ENCODE measurements at places on chromosomes 2 and 18. TPM values are rescaled to one million over a fixed set of nuclear protein-coding genes. Genes with fewer than 3 reads are reported as not detected.

Gene UGT1A6
- total RNA-seq: not detected

Gene LRATD1
- 1.3 TPM for total RNA-seq

Gene IL36A
- not detected for total RNA-seq

DNA sequence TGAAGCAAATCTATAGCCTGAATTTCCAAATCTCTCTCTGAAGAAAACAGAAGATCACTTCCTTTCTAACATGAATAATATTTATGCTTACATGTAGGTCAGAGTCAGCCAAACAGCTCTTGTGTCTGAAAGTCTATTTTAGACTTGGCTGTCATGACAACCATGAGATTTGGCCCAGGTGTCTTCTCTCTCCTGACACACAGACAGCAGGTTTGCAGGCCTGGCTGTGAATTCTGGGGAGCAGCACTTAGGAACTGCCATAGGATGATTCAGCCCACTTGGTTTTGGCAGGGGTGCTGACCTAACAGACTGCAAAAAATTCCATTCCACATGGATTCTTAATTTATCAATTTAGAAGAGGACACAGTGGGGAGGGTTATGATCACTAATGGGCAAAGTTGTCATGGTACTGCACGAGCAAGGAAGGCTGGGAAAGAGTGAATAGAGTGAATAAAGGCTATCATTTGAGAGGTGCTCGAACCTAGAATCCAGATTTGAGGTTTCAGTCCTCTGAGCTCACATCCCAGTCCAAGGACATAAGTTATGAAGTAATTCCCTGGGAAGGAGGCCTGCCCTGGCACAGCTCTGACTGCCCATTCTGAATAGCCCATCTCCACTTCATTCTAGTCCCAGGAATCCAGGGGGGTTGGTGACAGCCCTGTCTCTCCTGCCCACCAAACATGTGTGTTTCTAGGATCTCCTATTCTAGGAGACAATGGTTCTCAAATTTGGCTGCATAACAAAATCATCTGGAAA, 453.9 kb upstream of the TRIB2 start:
- no peak for DNase-seq

- no peak for DNase-seq
Observed at GRCh38 chr2:26530240-26530540, 52.3 kb upstream of the OTOF start.

DNA sequence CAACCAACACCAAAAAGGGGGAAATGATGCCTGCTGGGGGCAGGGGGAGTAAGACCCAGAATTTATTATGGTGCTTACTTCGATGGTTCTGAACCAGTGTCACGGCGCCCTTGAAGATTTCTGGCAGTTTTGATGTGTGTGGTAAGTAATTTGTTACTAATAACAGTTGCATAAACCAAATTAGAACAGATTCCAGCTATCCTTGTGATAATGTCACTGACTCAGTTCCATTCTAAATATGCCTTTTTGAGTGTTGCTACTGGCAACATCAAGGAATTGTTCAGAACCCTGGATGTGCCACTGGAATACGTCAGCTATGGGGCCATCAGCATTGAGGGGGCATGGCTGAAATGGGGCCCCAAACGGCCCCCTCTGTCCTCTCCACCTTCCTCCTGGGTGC, 11.6 kb downstream of the SAG start:
- no peak for DNase-seq

Gene ASB18
- not detected for total RNA-seq

Gene NDUFV2
- 220 TPM for total RNA-seq

DNA sequence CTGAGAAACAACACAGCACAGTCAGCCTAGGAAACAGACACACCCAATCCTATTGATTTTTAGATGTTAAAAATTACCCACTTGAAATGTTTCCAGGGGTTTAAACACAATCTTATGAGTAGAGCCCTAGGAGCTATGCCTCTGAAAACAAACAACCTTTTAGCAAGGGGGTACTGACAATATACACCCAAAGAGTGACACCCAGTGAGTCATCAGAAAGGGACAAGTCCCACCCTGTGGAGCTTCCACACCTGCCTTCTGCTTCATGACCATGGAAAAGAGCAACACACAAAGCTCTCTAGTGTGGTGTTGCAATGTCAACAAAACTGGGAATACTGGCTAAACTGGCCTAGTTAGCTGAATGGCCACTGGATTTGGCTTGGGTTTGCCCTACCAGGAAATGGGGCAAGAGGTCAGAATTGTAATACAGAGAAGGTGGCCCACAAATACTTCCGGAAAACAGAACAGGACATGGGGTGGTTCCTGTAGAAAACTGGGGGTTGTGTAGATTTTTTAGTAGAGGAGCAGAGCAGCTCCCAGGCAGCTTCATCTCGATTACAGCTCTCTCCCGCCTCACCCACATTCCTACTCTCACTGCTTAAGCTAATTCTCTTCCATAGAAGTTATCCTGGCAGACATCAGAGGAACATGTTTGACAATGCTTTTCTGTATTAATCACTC, 98.2 kb downstream of the GAREM1 start:
- no peak for DNase-seq

DNA sequence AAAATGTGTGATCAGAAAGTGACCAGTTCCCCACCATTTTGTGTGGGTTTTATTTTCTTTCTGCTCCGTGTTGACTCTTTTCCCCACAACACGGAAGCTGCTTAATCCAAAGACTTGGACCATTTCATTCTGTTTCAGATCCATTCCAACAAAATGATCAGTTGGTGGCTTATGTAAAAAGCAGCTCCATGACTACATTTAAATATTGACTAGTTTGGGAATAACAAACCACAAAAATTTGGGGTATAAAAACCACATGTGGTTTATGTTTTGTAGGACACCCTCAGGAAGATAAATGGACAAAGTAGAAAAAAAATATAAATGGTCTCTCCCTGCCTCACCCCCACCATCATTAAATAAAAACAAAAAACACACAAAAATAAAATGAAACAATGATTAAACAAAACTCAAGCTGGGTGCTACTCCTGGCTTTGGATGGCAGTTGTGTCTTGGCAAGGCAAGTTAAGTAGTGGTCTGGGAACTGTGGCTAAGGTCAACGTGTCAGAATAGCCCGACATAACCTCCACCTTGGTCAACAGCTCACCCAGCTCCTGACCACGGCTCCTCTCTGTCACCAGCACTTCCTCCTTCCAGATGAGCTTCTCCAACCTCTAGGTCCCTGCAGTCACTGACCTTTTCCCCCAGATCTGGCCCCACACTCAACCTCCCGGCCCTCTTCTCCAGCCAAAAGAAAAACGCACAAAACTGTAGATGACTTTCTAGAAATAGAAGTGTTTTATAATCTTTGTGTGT, 12.8 kb upstream of the WIPF1 start:
- no peak for DNase-seq

- no peak for DNase-seq
Observed at GRCh38 chr2:217706095-217706494, 296.7 kb downstream of the TNS1 start.

Gene ARHGAP15
- not detected for total RNA-seq

DNA sequence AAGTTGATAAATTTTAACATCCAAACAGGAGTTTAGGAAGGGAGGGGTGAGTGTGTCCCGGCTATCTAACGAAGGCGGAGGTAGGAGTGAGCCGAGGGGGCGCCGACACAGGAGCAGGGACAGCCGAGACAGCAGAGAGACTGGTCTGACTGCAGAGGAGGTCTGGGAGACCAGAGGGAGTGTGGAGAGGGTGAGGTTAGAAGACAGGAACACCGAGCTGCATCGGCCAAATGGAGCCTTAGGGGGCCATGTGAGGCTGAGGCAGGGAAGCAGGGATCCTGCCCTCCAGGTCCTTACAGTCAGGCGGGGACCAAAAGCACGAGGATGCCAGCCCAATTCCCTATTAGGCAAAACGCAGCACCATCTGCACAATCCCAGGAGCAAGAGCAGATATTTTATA, 67.0 kb downstream of the SFXN5 start:
- no peak for DNase-seq

Gene ATG16L1
- total RNA-seq: 64.8 TPM

Gene ZSWIM2
- not detected for total RNA-seq

Gene SIX3
- 1.7 TPM for total RNA-seq

DNA sequence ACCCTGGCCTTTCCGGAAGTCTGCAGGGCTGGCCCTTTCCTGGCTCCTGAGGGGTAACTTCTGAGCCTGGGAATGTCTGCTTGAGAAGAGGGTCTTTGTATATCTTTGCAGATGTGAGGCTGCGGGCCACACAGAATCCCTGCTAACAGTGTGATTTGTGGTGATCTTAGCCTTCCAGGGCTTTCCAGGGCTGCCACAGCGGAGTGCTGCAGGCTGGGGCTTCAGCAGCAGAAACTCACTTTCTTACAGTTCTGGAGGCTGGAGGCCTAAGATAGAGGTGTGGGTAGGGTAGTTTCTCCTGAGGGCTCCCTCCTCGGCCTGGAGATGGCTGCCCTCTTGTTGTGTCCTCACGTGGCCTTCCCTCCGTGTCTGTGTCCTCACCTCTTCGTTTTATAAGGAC, 294.7 kb upstream of the HS6ST1 start:
- DNase-seq: no peak

DNA sequence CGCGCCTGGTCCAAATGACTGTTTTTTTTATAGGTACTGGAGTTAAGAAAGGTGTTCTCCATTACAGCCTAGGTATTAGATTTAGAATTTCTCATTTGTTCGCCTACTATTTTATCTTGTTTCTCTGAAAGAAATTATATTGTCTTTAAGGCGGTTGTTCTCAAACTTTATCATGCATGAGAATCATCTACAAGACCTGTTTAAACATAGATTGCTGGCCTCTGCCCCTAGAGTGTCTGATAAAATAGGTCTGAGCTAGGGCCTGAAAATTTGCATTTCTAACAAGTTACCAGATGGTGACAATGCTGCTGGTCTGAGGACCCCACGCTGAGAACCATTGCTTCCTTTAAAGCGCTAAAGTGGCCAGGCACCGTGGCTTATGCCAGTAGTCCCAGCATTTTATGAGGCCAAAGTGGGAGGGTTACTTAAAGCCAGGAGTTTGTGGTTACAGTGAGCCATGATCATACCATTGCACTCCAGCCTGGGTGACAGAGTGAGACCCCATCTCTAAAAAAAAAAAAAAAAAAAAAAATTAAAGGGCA, 34.0 kb upstream of the RNF138 start:
- peak; percentile 20 for DNase-seq

Gene DSG1
- not detected for total RNA-seq

DNA sequence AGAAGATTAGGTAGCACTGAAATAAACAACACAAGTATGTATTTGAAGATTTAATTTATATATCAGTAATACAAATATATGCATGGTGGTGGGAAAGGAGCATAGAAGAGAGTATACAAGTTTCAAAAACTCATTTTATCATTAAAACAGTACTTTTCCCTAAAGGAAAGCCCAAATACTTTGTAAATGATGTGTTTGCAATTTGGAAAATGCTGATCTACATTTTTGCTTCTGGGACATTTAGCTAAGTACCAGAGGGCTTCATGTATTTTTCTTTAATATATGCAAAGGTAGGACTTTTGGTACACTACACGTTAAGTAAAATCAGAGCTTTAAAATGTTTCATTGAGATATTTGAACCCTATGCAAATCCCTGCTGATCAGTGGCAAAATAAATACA, 1624.2 kb downstream of the SUCLG1 start:
- DNase-seq: no peak

Gene OTOS
- total RNA-seq: not detected

Gene VWC2L
- total RNA-seq: not detected

- DNase-seq: no peak
Observed at GRCh38 chr2:134155134-134155533, 98.7 kb upstream of the MGAT5 start.

- DNase-seq: no peak
Observed at GRCh38 chr2:225456619-225457260, 57.2 kb downstream of the NYAP2 start.

Gene PFN4
- not detected for total RNA-seq

GRCh38 chr2:106311041-106311370, 116.9 kb upstream of the UXS1 start:
- no peak for DNase-seq

Gene LPIN2
- 11.8 TPM for total RNA-seq

Gene FEV
- not detected for total RNA-seq

Gene COLEC11
- 0.07 TPM for total RNA-seq

Gene KLHL30
- 0.04 TPM for total RNA-seq

DNA sequence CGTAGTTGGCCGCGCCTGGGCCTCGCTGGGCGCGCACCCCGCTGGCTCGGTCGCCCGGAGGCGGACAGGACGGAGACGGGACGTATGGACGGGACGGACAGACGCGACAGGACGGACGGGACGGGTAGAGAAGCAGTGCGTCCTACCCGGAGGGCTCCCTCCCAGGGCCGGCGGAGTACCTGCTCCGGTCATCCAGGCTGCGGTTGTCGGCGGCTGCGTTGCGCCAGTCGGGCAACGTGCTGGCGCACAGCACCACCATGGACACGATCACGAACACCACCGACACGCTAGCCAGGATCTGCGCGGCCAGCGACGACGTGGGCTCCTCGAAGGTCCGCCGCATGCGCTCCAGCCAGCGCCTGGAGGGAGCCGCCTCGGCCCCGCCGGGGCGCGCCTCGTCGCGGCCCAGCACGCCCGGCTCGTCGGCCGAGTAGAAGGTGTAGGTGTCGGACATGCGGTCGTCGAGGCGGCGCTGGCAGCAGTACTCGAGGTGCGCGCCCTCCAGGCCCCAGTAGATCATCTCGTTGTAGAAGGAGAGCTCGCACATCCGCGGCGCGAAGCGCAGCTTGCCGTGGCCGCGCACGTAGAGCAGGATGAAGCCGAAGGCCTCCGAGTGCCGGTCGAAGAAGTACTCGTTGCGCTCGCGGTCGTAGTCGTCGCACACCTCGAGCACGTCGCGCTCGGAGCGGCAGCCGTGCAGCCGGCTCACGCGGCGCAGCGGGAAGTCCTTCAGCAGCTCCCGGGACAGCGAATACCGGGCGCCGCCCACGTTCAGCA, 903 bp downstream of the KCNG3 start:
- peak; percentile 78 for DNase-seq

DNA sequence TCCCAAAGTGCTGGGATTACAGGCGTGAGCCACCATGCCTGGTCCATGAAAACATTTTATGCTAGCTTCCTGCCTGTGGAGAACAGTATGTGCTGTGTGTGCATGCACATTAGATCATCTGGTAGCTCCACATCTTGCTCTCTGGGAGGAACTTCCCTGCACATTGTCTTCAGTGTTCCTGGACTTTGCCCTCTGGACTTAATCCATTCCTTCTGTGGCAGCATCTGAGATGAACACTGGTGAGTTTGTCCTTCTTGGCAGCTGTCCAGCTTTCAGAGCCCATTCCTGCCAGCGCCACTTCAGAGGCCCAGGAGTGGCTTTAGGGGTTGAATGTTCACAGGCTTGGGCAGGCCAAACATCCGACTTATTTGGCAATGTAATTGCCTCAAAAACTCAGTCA, 65.2 kb downstream of the POU3F3 start:
- no peak for DNase-seq

GRCh38 chr2:152084076-152084475, 14.8 kb downstream of the CACNB4 start:
- DNase-seq: no peak
